ENCODE measurements at places on chromosomes 12 and 14.

GRCh38 chr12:124805050-124805449, 58.6 kb downstream of the SCARB1 start:
- no peak for DNase-seq

- no peak for DNase-seq
Observed at GRCh38 chr14:59754256-59754655, 116.3 kb downstream of the RTN1 start.

DNA sequence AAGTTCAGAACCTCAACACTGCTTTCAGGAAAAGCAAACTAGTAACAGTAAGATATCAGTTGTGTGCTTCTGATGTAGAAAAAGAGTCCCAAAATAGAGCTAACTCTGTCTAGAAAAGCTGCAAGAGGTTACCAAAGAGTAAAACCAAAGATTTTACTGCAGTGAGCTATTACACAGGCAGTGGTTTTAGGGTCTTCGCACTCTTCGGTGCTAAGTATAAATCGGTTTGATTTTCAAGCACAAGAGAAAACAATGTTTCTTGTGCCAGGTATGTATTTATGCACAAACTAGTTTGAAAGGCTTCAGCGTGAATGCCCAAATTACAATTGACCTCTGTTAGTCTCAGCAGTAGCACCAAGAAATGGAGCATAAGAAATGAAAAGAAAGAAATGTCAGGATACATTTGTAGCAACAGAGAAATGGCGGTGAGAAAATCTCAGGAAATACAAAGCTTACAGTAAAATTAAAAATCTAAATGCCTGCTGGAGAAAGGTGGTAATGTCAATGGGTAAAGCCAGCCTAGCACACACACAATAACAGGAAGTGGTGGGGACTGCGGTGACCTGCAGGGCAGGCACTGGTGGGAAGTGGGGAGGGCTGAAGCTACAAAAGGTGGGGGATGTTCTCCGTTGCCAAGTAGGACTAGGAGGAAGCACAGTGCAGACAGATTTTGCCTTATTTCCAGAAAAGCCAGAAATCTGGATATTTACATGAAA, 18.0 kb upstream of the DYRK2 start:
- no peak for DNase-seq

- no peak for DNase-seq
Observed at GRCh38 chr12:113655919-113656318, 184.2 kb upstream of the LHX5 start.

DNA sequence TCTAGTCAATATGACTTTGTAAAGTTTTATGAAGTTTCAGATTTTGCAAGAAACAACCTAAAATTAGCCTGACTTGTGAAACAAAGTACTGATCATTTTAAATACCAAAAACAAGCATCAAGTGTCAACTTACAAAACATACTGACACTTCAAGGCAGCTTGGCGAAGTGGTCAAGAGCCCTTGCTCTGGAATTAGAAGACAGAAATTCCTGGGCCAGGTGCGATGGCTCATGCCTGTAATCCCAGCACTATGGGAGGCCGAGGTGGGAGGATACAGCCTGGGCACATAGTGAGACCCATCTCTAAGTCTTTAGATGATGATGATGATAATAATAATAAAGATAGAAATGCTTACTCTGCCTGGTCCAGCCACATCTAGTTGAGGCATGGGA, 45.4 kb upstream of the NR2C1 start:
- DNase-seq: no peak

DNA sequence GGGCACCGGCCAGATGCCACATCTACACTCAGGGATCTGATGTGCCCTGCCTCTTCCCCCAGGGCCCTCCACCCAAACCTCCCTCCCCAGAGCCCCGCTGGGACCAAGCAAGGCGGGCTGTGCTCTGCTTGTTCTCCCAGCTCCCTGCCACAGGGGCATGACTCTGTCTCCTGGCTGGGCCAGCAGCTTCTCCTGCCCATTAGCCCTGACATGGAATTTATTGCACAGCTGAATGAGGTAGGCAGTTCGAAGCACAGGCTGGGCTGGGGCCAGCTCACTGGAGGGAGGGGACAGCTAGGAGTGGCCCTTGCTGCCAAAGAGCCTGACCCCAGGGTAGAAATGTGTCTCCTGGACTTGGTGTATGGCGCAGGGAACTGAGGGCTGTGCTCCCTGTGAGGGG, 42.4 kb downstream of the ARL6IP4 start:
- no peak for DNase-seq

DNA sequence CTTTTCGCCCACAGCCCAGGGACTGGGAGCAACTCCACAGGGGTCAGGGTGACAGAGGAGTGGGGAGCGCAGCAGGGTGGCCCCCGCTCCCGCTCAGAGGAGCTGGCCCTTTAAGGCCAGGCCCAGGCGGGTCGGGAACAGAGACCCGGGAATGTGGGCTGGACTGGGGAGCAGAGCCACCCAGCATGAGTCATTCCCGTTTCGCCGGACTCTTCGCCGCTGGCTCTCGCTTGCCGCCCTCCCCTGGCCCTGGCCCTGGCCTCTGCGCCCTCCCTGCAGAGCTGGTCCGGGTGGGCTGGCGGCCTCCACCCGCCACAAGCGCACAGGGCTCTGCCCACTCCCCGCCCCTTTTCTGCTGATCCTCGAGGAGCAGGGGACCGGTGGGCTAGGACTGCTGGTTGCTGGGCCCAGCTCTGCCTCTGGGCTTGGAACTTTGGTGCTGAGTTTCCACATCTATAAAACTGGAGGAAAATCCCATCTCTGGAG, 92.8 kb downstream of the NINJ2 start:
- no peak for DNase-seq

DNA sequence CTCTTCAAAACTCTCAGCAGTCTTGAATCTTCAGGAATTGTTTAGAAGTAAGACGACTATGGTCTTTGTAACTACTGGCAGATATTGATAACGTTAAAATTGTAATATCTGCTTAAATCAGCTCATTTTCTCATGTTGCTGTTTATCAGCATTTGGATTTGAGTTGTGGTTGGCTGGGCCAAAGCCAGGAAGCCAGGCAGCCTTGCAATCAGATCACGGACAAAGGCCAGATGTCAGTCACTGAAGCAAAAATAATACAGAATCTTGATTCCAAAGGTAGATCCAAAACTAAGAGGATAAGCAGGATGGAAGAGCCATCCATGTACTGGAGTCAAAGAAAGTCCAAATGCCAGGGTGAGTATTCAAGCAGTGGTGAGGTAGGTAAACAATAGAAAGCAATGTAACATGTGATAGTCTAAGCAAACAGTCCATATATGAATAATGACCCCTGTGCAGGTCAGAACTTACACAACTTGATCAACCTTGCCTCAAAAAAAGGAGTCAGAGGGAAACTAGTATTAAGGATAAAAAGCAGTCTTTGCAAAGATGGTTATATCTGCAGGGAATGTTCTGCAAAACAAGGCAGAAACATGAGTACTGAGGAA, 95.8 kb upstream of the RAP1B start:
- DNase-seq: no peak

GRCh38 chr12:23028158-23028802, 403.3 kb downstream of the ETNK1 start:
- no peak for DNase-seq

- no peak for DNase-seq
Observed at GRCh38 chr14:102593061-102593824, 794 bp downstream of the RCOR1 start.

- DNase-seq: no peak
Observed at GRCh38 chr12:120757226-120757742, 31.7 kb downstream of the ACADS start.

- DNase-seq: no peak
Observed at GRCh38 chr12:46382408-46382963, 9.9 kb upstream of the SLC38A2 start.

- no peak for DNase-seq
Observed at GRCh38 chr14:56112781-56113180, 5.4 kb upstream of the PELI2 start.

GRCh38 chr12:95648990-95649791, 97.9 kb upstream of the USP44 start:
- peak; percentile 59 for DNase-seq

- no peak for DNase-seq
Observed at GRCh38 chr12:43267818-43268217, 284.2 kb downstream of the ADAMTS20 start.

DNA sequence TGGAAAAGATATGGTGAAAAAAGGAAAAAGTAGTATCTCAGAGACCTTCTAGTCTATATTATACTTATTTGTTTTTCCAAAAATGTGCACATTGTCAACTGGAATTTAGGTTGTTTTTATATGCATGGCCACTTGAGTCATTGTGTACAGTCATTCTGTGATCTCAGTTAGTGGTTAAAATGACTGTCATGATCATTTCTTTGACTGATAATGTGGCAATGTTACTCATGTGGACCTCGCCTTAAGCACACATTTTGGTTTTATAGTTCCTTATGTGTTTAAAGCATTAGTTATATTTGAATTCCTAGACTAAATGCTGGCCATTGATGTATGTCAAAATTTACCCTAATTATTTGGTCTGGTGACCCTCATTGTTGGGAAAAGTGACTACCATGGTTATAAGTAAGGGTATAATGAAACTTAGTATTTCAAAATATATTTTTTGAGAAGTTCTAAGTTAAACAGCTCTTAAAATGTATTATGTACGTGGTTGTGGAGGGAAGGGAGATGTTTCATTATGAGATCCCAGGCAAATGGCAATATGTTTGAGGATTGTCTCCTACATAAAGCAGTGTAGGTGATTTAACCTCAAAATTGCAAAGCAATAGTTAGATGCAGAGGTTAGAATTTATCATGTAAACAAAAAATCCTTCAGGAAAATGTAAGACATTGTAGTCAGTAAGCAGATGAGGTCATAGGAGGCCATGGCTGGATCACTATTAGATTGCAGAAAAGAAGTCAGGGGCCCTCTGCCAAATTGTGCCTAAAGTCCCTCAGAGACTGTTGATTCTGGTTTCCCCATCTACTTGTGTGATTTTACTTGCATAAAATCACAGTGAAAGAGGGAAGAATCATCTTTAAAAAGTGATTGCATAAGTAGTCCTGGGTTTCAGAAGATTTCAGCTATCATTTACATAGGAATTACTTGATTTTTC, 17.5 kb downstream of the PNMA1 start:
- no peak for DNase-seq

GRCh38 chr12:77163074-77164038, 98.0 kb upstream of the E2F7 start:
- DNase-seq: no peak

- DNase-seq: no peak
Observed at GRCh38 chr12:104175726-104176247, 37.8 kb upstream of the NFYB start.

DNA sequence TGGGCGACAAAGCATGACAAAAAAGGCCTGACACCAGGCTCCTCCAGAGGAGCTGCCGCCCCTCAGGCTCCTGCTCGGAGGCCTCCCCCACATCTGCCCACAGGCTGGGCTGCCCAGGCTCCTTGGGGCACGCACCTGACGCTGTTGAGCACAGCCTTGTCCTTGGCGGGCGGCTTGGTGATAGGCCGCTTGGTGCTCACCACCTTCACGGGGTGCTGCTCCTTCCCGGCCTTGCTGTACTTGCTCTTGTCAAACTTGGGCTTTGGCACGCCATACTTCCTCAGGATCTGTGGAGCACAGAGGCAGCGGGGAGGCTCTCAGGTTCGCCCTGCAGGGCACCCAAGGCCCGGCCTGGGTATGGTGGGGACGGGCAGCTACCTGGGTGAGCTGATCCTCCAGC, 53.4 kb downstream of the TRAFD1 start:
- no peak for DNase-seq

DNA sequence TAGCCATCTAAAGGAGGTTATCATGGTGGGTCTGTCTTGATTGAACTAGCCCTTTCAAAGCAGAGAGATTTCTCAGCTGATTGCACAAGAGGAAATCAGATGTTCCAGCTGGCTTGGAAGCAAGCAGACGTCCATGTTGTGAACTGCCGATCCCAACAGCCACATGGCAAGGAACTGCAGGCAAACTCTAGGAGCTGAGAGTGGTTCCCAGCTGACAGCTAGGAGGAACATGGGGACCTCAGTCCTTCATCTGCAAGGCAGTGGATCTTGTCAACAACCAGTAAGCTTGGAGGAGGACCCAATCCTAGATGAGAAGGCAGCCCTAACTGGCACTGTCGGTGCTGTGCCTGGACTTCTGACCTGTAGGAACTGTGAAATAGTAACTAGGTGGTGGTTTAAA, 7.7 kb downstream of the ACVR1B start:
- no peak for DNase-seq

GRCh38 chr12:59298296-59298695, 297.5 kb upstream of the SLC16A7 start:
- DNase-seq: no peak

DNA sequence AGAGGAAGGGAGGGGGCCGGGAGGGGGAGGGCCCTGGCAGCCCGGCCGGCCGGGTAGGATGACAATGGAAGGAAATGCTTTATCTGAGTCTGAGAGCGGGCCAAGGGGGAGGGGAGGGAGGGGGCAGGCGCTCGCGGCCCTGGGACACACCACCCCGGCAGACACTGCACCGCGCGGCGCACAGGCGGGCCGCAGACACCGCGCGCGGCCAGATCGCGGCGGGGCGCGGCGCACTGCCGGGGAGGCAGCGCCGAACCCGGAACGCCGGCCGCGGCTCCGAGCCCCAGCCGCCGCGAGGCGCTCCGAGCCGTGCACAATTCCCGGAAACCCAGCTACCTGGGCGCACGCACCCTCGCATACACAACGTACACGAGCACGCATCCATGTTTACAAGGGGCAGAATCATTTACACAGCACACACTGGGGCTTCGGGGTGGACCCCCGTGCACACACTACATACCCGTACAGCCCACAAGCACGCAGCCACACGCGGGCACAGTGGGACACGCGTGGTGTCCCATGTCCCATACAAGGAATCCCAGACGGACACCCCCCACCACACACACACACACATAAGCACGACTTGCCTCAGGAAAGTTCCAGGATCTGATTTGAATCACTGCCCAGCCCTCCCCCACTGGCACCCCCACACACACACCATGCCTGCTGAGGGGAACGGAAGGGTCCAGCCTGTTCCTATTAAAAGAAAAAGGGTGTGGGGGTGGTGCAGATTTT, at the start of gene HDAC7:
TSS of gene HDAC7 (minus strand) at position 8 of the 735 bp plus-strand sequence. CDS start 118 bp downstream, outside the sequence.
- no peak for DNase-seq

DNA sequence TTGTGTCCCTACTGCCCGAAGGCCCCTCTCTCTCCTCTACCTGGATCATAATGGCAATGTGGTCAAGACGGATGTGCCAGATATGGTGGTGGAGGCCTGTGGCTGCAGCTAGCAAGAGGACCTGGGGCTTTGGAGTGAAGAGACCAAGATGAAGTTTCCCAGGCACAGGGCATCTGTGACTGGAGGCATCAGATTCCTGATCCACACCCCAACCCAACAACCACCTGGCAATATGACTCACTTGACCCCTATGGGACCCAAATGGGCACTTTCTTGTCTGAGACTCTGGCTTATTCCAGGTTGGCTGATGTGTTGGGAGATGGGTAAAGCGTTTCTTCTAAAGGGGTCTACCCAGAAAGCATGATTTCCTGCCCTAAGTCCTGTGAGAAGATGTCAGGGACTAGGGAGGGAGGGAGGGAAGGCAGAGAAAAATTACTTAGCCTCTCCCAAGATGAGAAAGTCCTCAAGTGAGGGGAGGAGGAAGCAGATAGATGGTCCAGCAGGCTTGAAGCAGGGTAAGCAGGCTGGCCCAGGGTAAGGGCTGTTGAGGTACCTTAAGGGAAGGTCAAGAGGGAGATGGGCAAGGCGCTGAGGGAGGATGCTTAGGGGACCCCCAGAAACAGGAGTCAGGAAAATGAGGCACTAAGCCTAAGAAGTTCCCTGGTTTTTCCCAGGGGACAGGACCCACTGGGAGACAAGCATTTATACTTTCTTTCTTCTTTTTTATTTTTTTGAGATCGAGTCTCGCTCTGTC, 1.8 kb downstream of the INHBE start:
- no peak for DNase-seq

Data from urinary bladder (tissue), 4 donors.